ENCODE measurements at places on chromosomes 12 and 14.
A peak's percentile ranks its signal among the peaks of the same experiment; 100 is the strongest.

DNA sequence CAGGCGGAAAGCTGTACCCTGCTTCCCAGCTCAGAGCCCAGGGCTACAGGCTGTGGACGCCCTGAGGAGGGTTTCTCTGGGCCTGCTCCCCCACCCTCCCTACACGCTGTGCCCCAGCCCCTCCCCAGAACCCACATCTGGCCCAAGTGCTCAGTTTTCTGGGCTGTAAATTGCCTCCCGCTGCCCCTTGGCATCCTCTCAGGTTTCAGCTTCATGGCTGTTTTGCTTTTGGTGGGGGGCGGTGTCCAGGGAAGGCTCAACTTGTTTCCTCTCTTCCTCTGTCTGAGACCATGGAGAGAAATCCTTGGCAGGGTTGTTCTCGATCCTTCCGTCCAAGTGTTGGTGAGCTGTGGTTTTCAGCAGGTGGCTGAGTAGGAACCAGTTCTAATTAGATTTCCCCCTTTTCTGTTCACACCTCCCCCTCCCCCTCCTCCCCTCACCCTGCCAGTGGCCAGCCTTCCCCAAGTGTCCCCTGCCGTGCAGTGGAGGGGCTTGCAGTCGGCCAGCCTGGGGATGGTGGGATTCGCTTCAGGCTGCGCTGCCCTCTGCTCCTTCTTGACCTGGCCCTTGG, 61.8 kb downstream of the TSPAN9 start:
- DNase-seq: no peak

DNA sequence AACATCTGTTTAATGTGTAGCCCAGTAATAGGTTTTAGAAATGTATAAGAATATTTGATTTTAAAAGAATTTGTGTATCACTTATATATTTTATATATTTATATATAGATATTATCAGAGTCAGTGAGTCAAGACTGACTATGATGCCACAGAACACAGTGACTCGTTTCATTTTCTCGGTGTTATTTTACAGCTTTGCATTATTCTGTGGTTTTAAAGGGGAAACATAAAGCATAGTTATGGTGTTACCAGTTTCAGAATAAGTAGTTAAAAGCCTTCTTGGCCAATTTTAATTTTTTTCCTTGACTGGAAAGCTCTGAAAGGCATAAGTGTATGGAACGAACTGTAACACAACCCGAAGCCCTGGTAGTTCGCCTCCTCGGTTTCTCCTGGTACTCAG, 91.0 kb downstream of the GRIP1 start:
- no peak for DNase-seq

GRCh38 chr12:93571365-93571924, 1.0 kb upstream of the SOCS2 start:
- peak; percentile 42 for DNase-seq

- DNase-seq: no peak
Measured at GRCh38 chr12:32292151-32292550, 107.2 kb upstream of the FGD4 start.

DNA sequence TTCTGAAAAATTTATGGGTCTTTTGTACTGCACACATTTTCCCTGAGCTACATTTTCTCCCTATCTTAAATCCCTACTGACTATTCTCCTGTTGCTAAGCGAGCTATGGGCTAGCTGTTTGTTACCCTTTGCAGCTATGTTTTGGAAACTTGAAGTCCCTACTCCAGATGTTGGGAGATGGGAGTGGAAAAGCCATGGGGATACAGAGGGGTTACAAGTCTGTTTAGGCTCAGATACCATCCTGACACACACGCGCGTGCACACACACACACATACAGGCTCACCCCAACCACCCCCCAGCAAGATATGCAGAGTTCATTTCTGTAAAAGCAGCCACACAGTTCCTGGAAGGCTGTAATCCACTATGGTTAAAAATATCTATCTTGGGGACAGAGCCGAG, 15.8 kb downstream of the ATP5MC2 start:
- no peak for DNase-seq

DNA sequence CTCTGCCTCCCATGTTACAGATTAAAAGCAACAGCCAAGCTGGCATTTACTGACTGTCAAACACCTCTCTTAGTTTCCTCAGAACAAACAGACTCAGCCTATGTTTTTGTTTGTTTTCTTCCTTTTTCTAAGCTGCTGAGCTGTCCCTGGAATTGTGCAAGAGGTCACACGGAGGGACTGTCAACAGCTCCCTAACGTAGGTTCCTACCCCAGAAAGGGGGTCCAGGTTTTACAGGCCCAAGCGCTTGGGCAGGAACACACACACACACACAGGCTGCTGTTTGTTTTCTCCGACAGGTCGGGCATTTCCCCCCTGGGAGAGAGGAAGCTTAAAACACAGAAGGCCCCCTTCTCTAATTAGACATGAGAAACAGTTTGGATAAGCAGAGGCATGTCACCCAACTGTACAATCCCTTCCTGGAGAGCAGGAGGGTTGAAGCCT, 739.6 kb upstream of the TBX3 start:
- no peak for DNase-seq

Measured in T follicular helper cell (primary cell).